C1 segment of cervical spinal cord (tissue), 14 donors: ENCODE measurements at places on chromosomes 7 and 10.

DNA sequence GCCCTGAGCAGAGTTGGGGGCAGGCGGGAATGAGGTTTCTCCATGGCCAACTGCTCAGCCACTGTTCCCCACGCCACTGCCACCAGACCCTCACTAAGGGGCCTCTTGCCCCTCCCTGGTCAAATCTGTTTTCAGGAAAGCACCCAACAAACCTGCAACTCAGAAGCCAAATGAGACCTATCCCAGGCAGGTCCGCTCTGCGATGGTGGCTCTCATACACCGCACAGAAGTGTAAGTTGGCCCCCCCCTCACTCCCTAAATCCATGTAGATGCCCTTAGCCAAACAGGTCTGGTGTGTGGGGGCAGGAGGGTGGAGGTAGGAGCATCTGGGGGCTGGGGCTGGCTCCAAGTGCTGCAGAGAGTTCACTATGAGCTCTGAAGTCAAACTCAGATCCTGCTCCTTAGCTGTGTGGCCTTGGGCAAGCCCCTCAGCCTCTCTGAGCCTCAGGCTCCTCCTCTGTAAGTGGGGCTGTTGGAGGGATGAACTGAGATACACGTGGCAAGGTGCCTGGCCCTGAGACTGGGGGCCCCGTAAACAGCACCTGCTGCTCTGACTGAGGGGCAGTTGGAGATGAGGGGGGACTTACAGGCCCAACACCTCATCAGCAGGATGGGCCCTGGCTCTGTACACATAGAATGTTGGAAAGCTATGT lies 1.1 kb downstream of the MMRN2 start:
- no peak for DNase-seq

GRCh38 chr10:61244261-61244775 lies 208.9 kb downstream of the TMEM26 start:
- DNase-seq: no peak

DNA sequence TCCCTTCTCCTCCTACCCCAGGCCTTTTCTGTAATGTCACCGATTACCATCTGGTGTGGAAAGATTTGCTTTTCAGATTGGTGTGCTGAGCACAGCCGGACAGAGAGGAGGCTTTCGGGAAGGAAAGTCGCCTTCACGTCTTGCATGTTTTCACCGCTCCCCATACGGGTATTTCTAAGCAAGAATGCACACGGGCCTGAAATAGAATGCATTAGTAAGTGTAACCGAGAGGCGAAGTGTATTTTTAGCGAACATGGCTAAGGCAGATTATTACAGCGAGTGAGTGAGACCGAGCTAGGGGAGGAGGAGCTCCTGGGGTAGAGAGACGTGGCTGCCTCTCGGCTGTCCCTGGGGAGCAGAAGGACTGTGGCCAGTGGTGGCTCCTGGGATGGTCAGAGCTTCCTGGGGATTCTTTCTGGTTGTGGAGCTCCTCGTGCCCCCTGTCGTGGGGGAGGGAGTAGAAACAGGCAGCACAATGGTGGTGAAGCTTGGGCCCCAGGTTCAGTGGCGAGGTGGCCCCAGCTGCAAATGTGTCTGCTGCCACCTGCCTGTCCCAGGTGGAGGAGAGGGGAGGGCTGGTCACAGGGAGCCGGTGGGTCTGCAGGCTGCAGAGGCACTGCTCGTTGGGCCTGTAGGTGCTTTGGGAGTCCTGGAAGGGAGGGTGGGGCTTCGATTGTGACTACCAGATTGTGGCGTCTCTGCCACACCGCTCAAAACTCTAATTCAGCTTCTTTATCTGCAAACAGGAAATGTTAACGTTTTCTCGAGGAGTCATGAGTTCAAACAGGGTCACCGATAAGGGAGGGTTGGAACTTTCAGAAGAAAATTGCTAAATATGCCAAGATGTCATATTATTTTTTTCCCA lies 135.8 kb downstream of the CAMK1D start:
- DNase-seq: no peak

- DNase-seq: no peak
These were observed 55.3 kb downstream of the SCIN start for GRCh38 chr7:12625836-12626235.

- DNase-seq: no peak
These were observed 26.1 kb downstream of the WAC start for GRCh38 chr10:28558923-28559508.

- DNase-seq: no peak
These were observed 129.9 kb downstream of the ADCY1 start for GRCh38 chr7:45703911-45704682.

DNA sequence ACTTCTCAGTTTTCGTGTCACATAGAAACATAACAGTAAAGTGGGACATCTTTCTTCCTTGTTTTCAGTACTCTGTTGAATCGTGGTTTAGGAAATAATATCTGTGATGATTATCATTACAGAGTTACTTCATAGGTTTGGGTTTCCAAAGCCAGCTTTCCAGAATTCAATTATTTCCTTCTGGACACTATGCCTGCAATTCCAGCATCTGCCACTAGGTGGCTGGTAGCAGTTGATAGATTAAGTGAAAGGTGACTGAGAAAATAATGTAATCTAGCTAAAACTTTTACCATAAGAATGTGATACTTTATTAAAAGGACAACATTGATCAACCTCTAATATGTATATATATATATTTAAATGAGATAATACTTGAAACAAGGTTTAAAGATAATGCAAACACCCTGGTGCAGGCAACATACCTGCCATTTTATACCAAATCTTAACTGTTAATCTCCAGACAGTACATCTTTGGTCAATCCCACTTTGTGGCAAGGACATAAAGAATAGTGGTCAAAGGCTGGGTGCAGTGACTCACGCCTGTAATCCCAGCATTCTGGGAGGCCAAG lies 102.6 kb downstream of the SH3PXD2A start:
- DNase-seq: no peak

DNA sequence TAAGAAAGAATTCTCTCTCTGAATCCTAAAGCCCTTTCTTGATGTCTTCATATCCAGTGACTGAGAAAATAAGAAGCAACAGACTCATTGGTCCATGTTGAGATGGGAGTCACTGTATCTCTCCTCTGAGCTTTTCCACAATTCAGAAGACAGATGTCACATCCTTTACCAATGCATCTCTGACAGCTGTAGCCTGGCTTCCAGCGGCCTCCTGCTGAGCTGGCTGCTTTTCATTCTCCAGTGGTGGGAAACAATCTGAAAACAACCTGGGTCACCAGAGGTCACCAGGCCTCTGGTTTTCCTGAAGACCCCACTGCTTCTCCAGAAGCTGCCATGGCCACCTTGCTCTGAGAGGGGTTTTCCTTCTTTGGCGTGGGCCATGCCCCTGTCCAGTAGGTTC lies 18.3 kb upstream of the RPA3 start:
- DNase-seq: no peak

DNA sequence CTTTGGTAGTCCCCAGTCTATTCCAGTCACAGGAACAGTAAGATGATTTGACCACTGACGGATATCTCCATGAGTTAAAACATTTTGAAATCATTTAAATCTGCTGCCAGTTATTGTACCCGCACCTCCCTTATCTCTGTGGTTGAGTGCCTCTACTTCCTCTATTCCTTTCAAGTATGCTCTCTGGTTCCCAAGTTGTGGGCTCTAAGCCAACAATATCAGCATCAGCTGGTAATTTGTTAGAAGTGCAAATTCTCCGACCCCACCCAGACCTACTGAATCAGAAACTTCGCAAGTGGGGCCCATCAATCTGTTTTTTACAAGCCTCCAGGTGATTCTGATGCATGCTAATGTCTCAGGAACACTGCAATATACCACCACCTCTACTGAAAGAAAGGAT lies 235.5 kb downstream of the CCSER2 start:
- DNase-seq: no peak

DNA sequence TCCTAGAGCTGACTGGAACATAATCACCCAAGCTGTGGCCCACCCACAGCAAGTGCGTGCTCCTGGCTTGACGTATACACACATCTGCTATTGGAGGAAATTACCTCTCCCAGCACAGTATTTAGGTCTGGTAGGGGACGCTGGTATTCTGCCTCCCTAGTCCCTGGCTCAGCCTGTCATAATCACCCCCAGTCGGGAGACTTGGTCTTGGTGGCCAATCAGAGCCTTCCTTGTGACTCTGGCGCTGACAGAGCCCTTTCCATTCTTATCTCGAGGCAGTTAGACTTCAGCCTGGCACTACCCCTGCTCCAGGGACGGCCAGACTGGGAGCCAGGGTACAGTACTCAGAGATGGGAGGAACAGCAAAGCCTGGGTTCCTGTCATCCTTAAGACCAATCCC lies 14.3 kb upstream of the PRKAG2 start:
- no peak for DNase-seq

DNA sequence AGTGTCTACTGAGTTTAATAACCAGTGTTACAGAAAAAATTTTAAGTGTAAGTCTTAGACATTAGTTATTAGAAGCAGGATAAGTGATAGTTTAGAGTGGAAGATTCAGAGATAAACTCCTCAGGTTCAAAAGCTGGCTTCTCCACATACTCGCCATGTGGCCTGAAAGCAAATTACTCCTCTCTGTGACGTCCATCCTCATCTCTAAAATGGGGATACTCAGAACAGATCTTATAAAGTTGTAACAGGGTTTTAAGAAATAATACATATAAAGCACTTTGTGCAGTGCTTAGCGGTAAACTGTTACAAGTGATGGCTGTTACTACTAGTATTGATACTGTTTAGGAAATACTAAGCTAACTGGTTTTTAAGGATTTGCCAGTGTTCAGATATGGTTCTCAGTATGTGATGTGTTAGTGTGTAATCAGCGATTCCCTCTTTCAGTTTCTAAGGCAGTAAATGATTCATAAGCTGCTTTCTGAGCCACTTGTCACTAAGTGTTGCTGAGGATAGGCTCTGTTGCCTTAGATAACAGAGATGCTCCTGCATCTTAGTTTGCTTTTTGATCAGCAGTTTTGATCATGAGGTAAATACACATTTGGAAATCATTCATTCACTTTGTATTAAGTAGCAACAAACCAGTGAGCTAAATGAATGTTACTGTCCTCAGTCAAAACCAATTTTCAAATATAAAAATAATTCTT lies 58.7 kb downstream of the CYP51A1 start:
- DNase-seq: no peak

- DNase-seq: no peak
These were observed 34.0 kb downstream of the LUC7L2 start for GRCh38 chr7:139393621-139394211.

- no peak for DNase-seq
These were observed 131.1 kb downstream of the PDE1C start for GRCh38 chr7:31939076-31939475.

- DNase-seq: no peak
These were observed 150.7 kb upstream of the KLF14 start for GRCh38 chr7:130884437-130885417.

- DNase-seq: no peak
These were observed 7.7 kb upstream of the GSTK1 start for GRCh38 chr7:143255564-143255963.

GRCh38 chr7:149404825-149405224 lies 56.0 kb downstream of the ZNF777 start:
- DNase-seq: no peak

GRCh38 chr7:37391791-37392672 lies 56.6 kb downstream of the ELMO1 start:
- DNase-seq: no peak

- DNase-seq: no peak
These were observed 68.4 kb downstream of the RAMP3 start for GRCh38 chr7:45225948-45226335.

DNA sequence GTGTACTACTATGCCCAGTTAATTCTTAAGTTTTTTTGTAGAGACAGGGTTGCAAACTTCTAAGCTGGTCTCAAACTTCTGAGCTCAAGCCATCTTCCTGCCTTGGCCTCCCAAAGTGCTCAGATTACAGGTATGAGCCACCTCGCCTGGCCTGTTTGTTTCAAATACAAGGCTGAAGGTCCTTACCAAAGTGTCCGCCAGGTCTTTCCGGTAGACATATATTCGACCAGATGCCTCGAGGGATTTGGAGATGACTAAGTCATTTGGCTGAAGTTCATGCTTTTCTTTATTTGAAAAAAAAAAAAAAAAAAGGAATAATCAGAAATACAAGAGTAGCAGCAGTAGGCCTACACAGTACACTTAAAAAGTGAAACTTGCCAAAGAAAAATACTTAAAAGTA lies 204.5 kb upstream of the CDCA7L start:
- no peak for DNase-seq

DNA sequence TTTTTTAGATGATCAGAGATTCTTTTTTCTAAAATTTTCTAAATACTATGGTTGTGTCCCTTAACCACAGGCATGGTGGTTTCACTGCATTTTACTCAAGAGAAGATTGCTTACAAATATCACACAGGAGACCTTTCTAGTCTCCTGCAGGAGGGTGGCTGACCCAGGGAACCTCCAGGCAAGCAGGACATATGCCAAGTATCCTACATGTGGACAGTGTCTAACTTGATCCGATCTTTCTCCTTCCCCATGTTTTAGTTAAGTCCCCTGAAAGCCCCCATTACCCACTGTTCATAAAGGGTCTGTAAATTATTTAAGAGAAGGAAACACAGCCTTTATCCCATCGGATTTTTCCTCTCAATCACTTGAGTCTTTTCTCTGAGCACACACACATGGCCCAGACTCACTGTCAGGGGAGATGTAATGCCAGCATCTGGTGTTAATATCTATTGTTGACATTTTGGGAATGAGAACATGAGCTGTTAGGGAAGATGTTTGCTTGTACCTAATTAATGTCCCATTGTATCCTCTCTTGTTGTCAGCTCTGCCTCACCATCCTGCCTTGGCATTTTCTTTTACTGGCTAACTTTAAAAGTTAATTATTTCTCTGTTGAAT lies 755.2 kb downstream of the AUTS2 start:
- no peak for DNase-seq

GRCh38 chr10:129222436-129222835 lies 244.6 kb upstream of the MGMT start:
- no peak for DNase-seq

- no peak for DNase-seq
These were observed 77.0 kb upstream of the GPR22 start for GRCh38 chr7:107392830-107393229.

GRCh38 chr7:27200761-27201579 lies 1.1 kb upstream of the HOXA13 start:
- DNase-seq: no peak

GRCh38 chr7:37918526-37918925 lies 1.9 kb upstream of the SFRP4 start:
- DNase-seq: no peak

- no peak for DNase-seq
These were observed 75.0 kb upstream of the HECTD2 start for GRCh38 chr10:91335147-91335546.

DNA sequence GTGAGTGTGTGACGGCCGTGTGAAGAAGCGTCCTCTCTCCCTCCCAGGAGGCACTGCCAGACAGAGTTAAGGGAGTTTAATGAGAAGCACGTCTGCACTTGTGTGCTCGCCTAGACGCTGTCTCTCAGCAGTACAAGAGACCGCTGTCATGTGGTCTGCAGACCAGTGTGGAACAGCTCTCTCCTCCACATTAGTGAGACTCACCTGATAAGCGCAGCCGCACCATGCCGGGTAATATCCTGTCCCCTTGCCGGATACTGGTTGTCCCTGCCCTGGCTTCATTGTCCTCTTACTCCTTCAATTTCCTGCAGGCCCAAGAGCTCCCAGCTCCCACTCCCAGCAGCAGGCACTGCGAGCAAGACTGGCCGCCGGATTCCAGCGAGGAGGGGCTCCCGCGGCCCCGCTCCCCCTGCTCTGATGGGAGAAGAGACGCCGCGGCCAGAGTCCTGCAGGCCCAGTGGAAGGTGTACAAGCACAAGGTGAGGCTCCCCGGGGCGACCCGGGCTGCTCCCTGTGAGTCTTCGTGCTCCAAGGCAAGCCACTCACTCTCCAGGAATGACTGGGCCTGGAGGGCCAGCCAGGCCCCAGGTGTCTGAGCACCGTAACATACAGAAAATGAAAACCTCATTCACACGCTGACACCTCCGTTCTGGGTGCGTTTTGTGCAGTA lies 33.5 kb upstream of the TTYH3 start:
- no peak for DNase-seq
